ENCODE measurements at places on chromosomes 5 and 9.

DNA sequence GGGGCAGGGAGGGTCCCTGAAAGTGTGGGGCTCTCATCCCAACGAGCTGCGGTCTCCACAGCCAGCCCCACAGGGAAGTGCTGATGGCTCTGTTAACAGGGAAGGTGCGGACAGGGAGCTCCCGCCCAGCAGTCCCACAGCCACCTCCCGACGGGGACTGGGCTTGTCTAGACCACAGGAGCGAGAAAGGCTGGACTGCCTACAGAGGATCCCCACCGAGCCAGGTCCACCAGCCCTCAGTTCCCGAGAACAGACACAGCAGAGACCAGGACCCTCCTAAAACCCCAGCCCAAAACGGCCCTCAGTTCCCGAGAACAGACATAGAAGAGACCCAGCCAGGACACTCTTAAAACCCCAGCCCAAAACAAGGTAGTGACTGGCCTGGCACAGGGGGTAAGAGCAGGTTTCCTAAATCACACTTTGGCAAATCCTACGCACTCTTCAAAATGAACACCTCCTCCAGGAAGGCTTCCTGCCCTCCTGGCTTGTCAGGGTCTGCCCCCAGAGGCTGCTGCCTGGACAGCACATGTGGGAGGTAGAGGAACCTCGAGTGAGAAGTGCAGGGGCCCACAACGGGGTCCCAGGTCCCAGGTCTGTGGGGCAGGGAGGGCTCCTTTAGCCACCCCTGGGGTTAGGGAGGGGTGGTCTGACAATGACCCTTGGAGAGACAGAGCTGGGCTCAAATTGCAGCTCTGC, 86.1 kb upstream of the SARDH start:
- no peak for DNase-seq

GRCh38 chr9:132694144-132694543, 23.9 kb downstream of the GTF3C4 start:
- DNase-seq = peak; percentile 64

- DNase-seq = no peak
These were observed 53.1 kb downstream of the ADAMTS2 start for GRCh38 chr5:179292202-179292601.

- DNase-seq = no peak
These were observed 349.1 kb downstream of the TMEM232 start for GRCh38 chr5:110377361-110377760.

DNA sequence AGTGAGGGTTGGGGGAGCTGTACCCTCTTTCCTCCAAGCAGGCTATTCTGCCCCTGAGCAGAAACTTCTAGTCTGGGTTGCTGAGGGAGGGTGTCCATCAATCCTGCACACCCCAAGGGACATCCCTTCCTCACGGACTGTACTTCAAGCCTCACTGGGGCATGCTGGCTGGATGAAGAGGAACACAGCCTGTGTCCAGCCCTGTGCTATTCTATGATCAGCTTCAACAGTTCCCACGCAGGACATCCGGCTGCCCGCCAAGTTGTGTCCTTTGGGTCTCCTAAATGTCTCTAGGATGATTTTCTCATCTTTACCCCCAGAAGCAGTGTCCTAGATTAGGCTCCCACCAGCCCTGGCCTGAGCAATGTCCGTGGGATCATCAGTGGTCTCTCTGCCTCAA, 68.1 kb downstream of the CRB2 start:
- no peak for DNase-seq

GRCh38 chr5:72558383-72558782, 51.2 kb upstream of the ZNF366 start:
- no peak for DNase-seq

DNA sequence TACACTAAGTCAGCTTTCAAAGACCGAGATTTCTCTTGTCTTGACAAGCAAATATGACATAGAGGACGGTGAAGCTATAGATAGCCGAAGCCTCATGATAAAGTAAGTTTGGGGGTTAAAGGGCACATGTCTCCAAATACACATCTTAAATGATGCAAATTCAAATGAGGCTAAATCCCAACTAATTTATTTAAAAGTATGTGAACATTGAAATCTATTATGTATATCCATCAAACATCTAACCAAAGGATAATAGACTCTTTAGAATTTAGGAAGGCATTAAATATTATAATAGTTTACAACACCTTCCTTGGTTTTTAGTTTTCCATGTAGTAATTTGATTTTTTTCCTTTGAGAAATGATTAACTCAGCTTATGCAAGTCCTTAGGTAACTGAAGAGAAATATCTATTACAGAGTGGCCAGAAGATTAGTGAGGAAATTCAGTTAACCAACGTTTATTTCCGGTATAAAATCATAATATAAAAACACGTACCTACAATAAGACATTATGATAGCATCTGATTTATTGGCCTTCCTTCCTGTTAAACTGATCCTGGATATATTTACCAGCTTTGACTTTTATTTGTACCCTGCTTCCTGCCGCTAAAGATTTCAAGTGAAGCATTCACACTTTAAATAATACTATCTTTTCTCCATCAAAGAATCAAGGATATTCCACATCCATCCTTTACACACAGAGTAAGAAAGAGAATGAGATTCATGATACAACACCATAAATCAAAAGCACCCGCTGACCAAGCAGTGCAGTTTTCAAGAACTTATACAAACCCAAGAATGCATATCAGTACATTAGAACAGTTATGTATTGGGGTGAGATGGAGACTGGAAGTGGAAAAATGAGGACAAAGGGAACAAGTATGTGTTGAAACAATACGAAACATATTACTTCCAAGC, 31.9 kb upstream of the F2R start:
- no peak for DNase-seq
